ENCODE measurements at places on chromosomes 4 and X.

- no peak for DNase-seq
These were observed 33.0 kb downstream of the NOP14 start for GRCh38 chr4:2930135-2930757.

GRCh38 chrX:23559975-23560374 is 107.3 kb upstream of the PRDX4 start:
- DNase-seq, result no peak

GRCh38 chr4:156941940-156942548 is 29.6 kb downstream of the PDGFC start:
- no peak for DNase-seq

GRCh38 chrX:143726296-143726695 is 5.7 kb upstream of the SPANXN2 start:
- DNase-seq, result no peak

DNA sequence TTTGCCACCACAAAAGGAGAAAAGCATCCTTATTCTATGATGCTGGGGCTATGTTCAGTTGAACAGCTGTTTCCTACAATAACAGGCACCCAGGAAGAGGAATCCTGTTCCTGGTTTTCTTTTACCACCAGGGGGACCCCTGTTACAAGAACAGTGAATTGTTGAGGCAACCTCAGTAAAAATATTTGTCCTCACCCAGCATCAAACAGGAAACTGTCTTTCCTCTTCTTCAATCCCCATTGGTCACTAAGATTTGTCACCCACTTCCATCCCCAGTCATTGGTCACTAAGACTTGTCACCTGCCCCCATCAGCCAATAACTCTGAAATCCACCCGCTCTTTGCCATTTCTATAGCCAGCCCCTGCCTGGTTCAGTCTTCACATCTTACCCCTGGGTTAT is 143.5 kb upstream of the GALNT7 start:
- no peak for DNase-seq

DNA sequence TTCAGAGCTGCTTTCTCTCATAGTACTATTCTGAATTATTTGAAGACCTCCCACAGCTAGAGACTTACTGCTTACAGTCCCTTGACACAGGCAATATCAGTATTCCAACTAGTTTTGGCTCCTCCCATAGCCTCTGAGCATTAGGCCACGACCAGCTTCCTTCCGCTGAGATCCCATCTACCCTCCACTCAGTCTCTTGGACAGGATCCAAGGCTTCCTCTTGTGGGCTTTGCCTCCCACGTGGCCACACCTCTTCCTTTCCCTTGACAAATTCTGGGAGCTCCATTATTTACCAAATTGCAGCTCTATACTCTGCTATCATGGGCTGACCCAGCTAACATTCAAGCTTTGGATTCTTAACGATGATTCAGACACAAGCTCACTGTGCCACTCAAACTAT is 470.4 kb upstream of the GALNT7 start:
- no peak for DNase-seq

- DNase-seq, result no peak
These were observed 5.2 kb upstream of the PITX2 start for GRCh38 chr4:110627977-110628662.

GRCh38 chrX:155864655-155865054 is 16.5 kb upstream of the VAMP7 start:
- no peak for DNase-seq

GRCh38 chr4:183588691-183589090 is 70.3 kb downstream of the RWDD4 start:
- no peak for DNase-seq

DNA sequence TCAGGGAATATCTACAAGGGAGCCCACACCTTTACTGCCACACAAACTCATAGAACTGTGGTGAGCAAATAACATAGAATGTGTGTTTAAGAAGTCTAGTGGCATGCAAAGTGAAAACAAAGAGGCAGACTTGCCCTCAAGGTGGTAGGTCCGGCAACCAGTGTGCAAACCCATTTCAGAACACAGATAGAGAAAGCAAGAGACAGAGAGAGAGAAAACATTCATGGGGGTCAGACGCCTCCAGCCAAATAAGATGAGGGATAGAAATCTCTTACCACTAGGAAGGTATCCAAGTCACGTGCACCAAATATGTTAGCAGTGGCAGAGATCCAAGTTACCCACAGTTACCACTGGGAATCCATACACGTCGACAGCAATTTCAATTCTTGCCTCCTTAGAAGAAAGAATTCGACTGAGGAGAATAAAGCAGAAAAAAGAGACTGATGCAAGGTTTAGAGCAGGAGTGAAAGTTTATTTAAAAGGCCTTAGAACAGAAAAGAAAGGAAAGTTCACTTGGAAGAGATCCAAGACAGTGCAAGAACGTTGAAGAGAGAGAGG is 252.8 kb downstream of the NAP1L3 start:
- DNase-seq, result no peak

DNA sequence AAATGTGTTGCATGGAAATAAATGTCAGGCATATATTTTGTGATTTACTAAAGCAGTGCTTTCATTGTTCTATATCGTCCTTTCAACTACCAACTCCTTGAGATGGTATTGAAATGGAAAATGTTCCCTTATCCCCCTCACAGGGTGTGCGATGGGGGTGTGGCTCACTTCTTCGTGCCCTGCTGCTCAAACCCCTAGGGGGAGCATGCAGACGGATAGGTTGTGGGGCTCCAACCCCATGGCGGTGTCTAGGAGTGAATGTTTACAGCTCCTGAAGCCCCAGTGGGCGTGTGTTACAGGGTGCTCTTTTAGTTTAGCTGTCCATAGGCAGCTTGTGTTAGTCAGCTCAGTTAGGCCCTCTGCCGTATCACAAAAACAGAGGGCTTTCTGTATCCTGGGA is 287.7 kb upstream of the EMCN start:
- DNase-seq, result no peak

GRCh38 chrX:71182871-71183270 is 38.2 kb downstream of the NLGN3 start:
- DNase-seq, result no peak

GRCh38 chrX:44253575-44253942 is 89.9 kb downstream of the EFHC2 start:
- DNase-seq, result no peak

GRCh38 chrX:130831347-130831722 is 71.7 kb downstream of the ENOX2 start:
- DNase-seq, result no peak

DNA sequence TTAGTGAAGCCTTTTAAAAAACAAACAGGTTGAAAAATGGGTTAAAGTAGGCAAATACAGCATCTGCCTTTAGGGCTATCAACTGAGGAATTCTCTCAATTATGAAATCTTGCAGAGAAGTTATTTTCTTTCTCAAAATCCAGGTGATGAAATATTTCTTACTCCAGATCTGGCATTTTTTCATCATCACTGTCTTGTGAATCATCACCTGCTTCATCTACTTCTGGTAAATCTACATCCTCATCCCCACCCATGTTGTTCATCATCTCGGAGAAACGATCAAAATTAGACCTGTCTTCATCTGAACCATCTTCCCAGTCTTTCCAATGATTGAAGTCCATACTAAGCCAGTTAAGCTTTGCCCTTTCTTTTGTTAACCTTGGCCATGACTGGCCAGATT is 33.3 kb upstream of the HPF1 start:
- no peak for DNase-seq

DNA sequence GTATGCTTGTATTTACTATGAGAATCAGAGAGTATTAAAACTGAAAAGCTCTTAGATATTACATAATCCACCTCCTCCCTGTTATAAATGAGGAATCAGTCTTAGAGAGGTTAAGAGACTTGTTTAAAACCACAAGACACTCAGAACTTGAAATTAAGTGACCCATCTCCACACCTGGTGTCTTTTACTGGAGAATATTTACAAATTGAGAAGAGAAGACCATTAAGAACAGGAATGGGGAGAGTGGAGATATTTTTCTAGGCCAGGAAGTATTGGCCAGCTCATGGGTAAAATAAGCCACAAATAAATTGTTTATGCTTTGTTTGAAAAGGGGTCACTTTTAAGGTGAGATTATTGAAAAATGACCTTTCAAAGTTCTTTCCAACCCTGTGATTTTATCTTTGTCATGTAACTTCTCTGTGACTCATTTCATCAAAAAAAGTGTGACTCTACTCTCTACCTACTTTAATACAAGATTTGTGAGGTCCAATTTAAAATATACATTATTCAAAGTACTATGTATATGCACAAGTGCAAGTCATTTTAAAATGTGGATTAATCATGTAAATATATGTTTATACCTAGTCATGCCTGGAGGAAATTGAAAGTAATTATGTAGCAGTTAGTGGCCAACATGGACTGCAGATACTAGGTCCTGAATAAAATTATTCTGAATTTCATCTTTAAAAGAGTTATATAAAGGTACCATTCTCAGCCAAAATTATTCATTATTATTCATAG is 15.9 kb upstream of the COX7B2 start:
- no peak for DNase-seq

GRCh38 chrX:9947131-9947794 is 19.9 kb upstream of the CLDN34 start:
- no peak for DNase-seq

DNA sequence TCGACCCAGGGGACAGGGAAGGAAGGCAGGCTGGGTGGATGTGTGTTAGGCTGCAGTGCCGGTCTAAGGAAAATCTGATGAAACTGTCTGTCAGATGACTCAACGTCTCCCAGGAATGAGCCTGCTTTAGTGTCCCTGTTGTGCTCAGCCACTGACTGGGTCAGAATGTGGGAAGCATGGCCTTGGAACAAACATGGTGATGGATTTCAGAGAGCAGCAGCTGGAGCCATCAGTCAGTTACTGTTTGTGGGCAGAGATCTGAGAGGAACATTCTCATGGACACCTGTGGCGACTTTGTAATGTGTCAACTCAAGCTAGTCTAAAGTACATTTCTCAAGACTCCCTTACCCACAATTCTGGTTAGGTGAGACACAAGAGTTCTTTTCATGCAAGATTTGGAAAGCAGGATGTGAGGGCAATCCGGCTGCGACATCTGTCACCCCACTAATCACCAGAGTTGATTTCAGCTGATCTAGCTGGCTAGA is 63.2 kb downstream of the ANAPC10 start:
- DNase-seq, result peak; percentile 50

GRCh38 chrX:53859890-53860289 is 173.4 kb upstream of the HUWE1 start:
- no peak for DNase-seq

GRCh38 chr4:124710015-124710741 is 2.4 kb downstream of the ANKRD50 start:
- DNase-seq, result no peak
